ENCODE measurements at places on chromosomes 12 and 14.

DNA sequence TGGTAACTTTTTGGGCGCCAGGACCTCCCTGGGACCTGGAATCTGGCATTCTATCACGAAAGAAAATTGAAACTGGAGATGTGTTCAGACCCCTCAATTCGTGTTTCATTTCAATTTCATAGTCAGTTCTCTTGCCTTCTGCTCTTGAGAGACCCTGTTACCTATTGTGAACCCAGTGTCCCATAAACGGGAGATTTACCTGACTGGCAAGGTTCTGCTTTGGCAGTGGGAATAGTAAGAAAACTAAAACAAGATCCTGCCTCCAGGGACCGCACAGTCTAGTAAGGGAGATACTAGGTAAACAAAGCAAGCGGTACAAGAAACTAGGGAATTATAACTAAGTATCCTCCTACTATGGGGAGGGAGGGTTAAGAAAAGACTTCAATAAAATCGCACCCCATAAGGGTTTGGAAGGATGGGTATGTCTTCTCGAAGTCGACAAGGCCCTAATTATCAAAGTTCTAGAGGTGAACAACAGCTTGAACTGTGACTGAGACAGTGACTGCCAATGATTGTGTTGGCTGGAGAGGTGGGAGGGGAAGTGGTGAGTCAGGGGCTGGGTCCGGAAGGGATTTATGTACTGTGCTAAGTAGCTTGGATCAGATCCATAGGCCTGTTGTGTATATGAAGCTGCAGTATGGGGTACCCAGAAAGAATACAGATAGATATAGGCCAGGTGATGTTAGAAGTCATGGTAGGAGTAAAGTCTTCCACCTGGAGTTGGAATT, 754 bp downstream of the ACSS3 start:
- DNase-seq = no peak

- no peak for DNase-seq
These were observed 3.4 kb upstream of the TRAFD1 start for GRCh38 chr12:112121780-112122565.

DNA sequence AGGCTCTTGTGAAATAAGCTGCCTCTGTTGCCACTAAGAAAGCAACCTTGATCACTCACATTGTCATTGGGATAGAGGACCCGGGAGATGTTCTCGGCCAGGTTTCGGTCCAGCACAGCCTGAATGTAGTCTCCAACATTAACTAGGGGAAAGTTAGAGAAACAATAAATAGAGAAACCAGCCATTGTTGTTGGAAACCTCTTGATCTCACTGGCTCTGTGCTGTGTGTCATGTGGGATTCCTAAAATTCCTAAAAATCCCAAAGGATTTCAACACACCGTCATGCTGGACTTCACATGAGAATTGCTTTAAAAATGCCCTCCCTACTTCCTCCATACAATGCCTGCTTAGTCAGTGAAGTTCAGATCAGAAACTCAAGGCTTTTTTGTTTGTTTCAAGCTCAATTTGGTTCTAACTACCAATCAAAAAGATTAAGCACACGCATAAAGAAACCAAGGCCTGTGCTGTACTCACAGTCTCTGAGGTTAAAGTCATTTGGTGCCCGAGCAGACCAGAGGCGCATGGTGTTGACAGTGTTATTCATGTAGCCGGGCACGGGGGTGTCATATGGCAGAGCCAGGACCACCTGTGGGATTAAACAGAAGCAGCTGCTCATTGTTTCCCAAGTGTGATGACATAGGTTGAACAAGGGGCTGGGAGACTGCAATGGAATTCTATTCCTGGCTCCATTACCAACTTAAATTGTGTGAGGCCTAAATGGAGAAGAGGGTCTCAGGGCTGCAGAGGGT, 23.6 kb downstream of the PYGL start:
- DNase-seq = no peak

- DNase-seq = no peak
These were observed 30.7 kb upstream of the DLK1 start for GRCh38 chr14:100696008-100696407.

- DNase-seq = no peak
These were observed 132.9 kb downstream of the TMEM117 start for GRCh38 chr12:43968736-43969135.

GRCh38 chr12:115771065-115771464, 506.4 kb downstream of the MED13L start:
- DNase-seq = no peak

GRCh38 chr12:104006929-104007328, 41.3 kb downstream of the TDG start:
- no peak for DNase-seq

DNA sequence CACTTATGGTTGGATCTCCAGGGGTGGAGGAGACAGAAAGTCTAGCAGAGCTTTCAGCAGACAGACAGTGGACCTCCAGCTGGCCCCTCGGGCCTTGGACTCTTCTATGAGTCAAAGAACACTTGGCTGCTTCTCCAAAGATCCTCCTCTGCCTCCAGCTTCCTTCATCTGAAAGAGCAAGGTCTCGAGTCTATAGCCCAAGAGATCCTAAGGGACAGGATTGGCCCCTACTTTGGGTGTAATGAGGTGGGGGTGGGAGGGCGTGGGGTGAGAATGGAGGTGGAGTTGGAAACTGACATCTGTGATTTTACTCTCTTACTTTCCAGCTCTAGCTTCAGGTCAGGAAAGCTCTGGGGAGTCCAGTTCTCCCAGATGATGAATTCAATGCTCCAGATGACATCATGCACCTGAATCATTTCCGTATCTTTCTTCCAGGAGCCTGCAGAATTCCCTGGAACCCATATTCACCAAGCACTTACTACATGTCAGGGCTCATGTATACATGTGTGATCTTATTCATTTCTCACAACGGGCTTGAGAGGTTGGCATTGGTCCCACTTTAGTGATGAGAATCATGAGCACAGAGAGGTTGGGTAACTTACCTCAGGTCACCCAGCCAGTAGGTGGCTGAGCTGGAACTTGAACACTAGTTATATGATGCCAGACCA, 10.2 kb upstream of the PGF start:
- DNase-seq = no peak

DNA sequence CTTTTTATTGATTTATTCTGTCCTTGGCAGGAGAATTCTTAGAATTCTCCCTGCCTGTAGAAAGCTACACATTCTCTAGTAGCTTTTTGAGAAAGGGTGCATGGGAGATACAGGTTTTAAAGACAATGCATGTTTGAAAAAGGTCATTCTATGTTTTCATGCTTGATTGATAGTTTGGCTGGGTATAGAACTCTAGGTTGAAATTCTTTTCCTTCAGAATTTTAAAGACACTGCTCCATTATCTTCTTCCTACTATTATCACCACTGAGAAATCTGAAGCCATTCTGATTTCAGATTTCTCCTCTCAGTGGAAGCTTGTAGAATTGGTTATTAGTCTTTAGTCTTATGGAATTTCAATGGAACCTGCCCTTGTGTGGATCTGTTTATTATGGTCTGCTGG, 14.0 kb downstream of the ATF7IP start:
- DNase-seq = no peak
